ENCODE measurements at places on chromosomes 16 and 17.

DNA sequence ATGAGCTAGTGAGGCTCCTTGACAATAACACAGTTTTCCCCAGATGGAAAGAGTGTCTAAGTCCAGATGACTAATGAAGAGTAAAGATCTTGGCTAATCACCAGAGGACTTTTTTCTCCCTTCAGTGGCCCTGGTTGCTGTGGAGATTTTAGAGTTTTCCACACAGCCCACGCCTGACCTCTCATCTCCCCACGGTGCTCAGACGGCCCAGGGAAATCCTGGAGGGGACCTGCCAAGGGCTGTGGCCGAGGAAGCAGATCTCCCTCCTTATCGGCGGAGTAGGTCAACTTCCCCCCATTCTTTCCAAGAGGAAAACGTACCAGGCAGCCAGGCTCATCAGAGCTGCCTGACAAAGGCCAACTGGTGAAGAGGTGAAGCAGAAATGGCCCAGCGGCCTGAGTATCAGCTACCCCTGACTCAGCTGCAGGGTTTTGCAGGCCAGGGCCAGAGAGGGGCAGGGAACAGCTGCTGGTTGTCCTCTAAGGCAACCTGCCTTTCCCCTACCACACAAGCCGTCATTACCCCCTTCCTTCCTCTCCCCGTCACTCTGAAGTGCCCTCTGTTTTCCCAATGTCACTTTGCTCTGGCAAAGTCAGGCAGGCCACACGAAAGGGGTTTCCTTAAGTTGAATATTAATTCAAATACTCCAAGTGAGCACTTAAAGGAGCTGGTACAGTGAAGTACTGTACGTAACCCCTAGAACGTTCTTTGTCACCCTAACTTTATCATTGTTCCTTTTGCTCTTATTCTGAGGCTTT is 140.2 kb upstream of the ADAMTS18 start:
- H3K4me1 ChIP-seq, result no peaks in the 10 kb centered on the region
- no peak overlapping the region for H3K4me3 ChIP-seq
- H3K27me3 ChIP-seq, result no peaks in the 10 kb centered on the region
- no peaks in the 10 kb centered on the region for H3K36me3 ChIP-seq
- H3K27ac ChIP-seq, result no peak overlapping the region

GRCh38 chr17:61775364-61775763 is 88.0 kb downstream of the BRIP1 start:
- H3K27me3 ChIP-seq, result no peaks in the 10 kb centered on the region
- no peak for DNase-seq
- no peak overlapping the region for H3K27ac ChIP-seq
- no peak overlapping the region for H3K4me3 ChIP-seq

DNA sequence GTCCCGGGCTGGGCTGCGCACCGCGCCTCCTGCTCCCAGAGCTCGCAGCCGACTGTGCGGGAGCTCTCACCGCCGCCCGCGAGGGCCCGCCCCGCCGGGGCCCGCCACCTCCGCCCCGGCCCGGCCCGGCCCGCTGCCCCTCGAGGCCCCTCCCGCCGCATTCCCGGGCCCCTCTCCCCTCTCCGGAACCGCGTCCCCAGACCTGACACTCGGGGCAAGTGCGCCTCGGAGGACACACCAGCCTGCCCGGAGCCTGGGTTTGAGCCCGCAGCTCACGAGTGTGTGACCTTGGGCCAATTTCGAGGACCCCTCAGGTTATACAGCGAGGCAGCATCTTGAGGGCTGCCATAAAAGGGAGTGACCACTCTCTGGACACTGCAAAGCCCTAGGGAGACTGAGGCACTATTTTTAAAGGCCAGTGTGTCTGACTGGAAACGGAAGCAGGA is 2.0 kb upstream of the GRIN2C start:
- peaks cover 23% of the 10 kb centered on the region for H3K4me1 ChIP-seq
- no peaks in the 10 kb centered on the region for H3K36me3 ChIP-seq
- H3K27ac ChIP-seq, result no peak overlapping the region
- H3K27me3 ChIP-seq, result peaks cover 58% of the 10 kb centered on the region

DNA sequence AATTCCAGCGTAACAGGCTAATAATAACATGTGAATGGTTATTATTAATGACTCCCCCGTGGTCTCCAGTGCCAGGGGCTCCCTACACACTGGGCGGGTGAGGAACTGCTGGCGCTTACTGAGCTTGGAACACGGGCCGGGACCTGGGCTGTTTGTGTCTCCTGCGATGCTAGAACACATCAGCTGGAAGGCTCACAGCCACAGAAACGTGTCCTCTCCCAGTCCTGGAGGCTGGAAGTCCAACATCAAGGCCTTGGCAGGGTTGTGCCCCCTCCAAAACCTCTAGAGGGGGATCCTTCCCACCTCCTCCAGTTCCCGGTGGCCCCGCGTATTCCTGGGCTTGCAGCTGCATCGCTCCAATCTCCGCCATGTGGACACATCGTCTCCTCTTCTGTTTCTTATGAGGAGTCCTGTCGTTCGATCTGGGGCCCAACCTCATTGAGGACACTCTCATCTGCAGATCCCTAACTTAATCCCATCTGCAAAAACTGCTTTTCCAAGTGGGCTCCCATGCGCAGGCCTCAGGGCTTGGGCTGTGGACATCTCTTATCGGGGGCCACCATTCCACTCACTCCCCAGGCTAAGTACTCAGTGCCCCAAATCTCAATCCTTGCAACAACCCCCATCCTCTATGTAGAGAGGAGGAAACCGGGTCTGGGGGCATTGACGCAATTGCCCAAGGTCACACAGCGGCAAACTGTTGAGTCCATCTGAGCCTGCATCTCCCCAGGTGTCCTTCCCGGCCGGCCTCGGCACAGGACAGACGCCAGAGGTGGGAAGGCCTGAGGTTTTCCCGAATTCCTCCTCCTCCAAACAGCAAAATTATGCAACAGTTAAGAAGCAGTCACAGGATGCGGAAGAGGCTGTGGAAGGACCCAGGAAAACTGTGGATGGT is 193.9 kb downstream of the IRF8 start:
- DNase-seq, result no peak
- peaks cover 3% of the 10 kb centered on the region for H3K4me1 ChIP-seq
- H3K27ac ChIP-seq, result no peak overlapping the region
- no peak overlapping the region for H3K4me3 ChIP-seq

- H3K27me3 ChIP-seq, result peaks cover 33% of the 10 kb centered on the region
- H3K4me3 ChIP-seq, result no peak overlapping the region
- no peak overlapping the region for H3K27ac ChIP-seq
- H3K4me1 ChIP-seq, result no peaks in the 10 kb centered on the region
- no peak for DNase-seq
- no peaks in the 10 kb centered on the region for H3K36me3 ChIP-seq
These were observed 10.7 kb downstream of the DNAAF1 start for GRCh38 chr16:84155771-84156170.

- peak; percentile 65 for DNase-seq
- H3K27ac ChIP-seq, result no peak overlapping the region
- H3K4me1 ChIP-seq, result peaks cover 53% of the 10 kb centered on the region
- H3K4me3 ChIP-seq, result peak overlapping the region; percentile 82
- peaks cover 55% of the 10 kb centered on the region for H3K27me3 ChIP-seq
These were observed 12.7 kb downstream of the TBX2 start for GRCh38 chr17:61412143-61412859.

DNA sequence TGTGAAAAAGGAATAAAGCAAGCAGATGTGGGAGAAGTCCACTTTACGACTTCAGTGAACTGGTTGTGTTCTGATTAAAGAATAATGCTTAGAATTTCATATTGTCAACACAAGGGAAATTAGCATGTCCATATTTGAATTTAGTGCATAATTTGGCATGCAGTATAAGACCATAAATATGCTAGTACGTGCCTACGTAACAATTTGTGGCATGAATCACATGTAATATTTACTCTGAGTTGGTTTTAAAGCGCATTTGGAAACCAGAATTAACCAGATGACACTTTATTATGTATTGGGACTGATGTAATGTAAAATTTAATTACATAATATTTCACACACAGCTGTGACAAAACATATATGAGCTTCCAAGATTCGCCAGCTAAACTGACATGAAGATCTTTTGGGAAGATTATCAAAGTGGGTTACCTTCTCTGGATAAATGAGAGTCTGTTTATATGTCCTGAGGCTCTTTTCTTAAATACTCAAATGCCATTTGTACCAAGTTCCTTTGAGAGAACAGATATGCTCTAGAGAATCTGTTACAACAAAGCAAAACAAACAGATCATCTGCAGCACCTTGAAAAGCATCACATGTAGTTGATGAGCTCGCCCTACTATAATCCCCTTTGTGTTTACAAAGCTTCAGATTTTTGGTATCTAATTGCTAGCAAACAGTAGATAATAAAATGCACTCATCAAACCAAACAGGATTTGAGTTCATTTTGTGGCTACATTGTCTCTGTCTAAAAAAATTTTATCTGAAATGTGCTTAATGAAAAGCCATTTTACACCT is 1468.6 kb downstream of the CDH11 start:
- H3K36me3 ChIP-seq, result no peaks in the 10 kb centered on the region
- no peaks in the 10 kb centered on the region for H3K27me3 ChIP-seq
- H3K4me1 ChIP-seq, result no peaks in the 10 kb centered on the region
- no peak overlapping the region for H3K27ac ChIP-seq

DNA sequence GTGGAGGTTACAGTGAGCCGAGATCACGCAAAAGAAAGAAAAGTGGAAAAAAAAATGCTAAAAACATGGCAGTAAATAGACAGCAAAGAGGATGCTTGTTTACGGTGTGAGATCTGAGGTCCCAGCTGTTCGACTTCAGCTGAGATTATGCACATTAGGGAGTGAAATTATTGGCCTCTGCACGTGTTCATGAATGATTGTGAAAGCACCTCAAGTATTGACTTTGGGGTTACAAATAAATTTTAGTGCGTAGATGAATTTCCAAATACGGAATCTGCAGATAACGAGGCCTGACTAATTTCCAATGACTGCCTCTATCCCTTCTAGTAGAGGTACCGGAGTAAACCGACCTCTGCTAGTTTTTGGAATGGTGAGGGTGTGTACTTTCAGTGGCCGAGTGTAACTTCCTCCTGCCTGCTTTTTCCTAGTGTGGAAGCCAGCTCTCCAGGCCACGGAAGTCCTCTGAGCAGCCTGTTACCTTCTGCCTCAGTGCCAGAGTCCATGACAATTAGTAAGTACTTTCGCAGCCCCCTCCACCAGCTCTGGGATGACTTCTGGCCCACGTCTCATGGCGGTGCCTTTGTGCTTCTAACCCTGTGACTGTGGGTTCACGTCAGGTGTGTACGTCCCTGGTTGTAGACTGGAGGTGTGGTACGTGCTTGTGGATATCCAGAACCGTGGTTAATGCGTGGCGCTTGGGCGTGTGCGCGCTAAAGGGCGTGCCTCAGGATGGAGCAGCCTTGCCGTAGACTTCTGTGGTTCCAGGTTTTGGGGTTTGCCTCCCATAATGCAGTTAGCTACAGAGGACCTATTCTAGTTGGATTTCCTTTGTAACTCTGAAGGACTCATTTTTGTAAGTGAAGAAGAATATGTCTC is 102.1 kb downstream of the SNX29 start:
- no peaks in the 10 kb centered on the region for H3K27me3 ChIP-seq

- H3K4me3 ChIP-seq, result no peak overlapping the region
- no peak for DNase-seq
- H3K27ac ChIP-seq, result no peak overlapping the region
- H3K36me3 ChIP-seq, result no peaks in the 10 kb centered on the region
- peaks cover 43% of the 10 kb centered on the region for H3K27me3 ChIP-seq
- H3K4me1 ChIP-seq, result no peaks in the 10 kb centered on the region
These were observed 19.0 kb upstream of the GNG13 start for GRCh38 chr16:819336-820043.

GRCh38 chr17:64077379-64077778 is 52.6 kb downstream of the ERN1 start:
- peak overlapping the region; percentile 96 for H3K27ac ChIP-seq
- DNase-seq, result peak; percentile 95
- peaks cover 11% of the 10 kb centered on the region for H3K36me3 ChIP-seq
- no peaks in the 10 kb centered on the region for H3K27me3 ChIP-seq

- no peaks in the 10 kb centered on the region for H3K4me1 ChIP-seq
- no peak for DNase-seq
- H3K27ac ChIP-seq, result no peak overlapping the region
- H3K36me3 ChIP-seq, result no peaks in the 10 kb centered on the region
- H3K27me3 ChIP-seq, result no peaks in the 10 kb centered on the region
These were observed 44.0 kb upstream of the NACA2 start for GRCh38 chr17:61634942-61635538.

DNA sequence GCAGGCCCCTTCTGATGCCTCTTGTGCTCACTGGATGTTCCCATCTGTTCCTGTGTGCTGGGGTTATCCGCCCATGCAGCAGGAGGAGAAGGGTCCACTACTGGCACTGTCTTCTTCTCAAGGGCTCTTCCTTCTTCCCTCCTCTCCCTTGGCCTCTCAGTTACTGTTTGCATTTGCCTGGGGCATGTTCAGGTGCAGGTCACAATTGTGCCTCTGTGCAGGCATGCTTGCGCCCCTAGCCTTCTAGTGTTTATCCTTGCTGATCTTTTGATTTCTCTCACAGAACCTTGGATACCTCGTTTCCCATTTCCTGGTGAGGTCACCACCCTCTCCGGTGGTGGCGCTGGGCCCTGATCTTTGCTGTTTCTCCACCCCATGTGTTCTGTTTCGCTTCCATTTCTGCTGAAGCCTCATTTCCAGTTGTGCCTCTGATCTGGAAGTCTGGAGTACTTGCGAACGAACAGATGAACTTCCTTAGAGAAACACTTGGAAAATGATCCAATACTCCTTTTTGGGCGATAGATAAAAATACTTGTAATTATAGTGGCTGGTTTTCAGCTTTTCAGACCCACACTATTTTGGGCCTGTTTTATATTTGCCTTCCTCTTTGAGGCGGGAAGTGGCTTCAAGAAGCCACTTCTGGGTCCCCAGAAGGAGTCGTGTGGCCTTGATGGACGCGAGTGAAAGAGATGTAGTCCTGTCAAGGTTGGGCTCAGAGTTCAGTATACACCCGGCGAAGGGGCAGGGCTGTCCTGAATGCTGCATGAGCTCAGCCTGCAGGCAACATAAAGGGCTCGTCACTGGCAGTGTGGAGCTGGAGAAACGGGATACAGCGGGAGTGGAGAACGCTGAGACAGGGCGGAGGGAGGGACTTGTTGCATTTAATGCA is 312.9 kb downstream of the SNX29 start:
- no peaks in the 10 kb centered on the region for H3K27me3 ChIP-seq
- no peak for DNase-seq
- H3K27ac ChIP-seq, result no peak overlapping the region
- H3K36me3 ChIP-seq, result peaks cover 26% of the 10 kb centered on the region

Measured in CD14-positive monocyte (primary cell).